ENCODE measurements at places on chromosomes 16 and 17.

GRCh38 chr16:81181013-81181720 is 57.3 kb upstream of the BCO1 start:
- DNase-seq, result no peak

- no peak for DNase-seq
These were observed 236.3 kb downstream of the SEC14L1 start for GRCh38 chr17:77376795-77377709.

DNA sequence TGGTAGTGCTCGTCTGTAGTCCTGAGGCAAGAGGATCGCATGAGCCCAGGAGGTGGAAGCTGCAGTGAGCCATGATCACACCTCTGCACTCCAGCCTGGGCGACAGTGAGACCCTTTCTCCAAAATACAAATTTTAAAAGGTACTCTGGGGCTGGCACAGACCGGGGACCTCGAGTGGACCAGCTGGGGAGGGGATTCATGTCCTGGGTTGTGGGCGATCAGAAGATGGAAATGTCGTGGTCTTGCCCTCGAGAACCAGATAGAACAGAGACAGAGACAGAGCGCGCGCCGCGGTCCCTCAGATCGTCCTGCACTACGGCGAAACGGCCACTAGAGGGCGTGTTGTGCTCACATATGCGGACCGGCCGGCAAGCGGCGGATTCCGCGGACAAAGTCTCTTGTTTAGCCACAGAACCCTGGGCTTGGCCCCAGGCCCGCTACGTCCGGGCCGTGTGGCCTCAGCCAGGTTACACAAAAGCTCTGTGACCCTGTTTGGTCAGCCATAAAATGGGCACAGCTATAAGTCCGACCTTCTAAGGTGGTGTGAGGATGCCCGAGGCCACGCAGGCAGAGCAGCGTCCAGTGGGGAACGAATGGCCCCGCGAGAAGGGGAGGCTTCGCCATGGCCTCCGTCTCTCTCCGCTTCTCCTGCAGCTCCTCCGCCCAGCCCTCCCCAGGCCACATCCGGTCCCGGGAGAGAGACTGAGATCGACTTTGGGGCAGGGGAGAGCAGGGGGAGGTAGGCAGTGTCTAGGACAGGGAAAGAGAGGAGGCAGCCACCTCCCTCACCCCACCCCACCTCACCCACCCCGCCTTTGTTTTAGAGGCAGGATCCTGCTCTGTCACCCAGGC is 14.6 kb upstream of the SBK1 start:
- DNase-seq, result peak; percentile 76

DNA sequence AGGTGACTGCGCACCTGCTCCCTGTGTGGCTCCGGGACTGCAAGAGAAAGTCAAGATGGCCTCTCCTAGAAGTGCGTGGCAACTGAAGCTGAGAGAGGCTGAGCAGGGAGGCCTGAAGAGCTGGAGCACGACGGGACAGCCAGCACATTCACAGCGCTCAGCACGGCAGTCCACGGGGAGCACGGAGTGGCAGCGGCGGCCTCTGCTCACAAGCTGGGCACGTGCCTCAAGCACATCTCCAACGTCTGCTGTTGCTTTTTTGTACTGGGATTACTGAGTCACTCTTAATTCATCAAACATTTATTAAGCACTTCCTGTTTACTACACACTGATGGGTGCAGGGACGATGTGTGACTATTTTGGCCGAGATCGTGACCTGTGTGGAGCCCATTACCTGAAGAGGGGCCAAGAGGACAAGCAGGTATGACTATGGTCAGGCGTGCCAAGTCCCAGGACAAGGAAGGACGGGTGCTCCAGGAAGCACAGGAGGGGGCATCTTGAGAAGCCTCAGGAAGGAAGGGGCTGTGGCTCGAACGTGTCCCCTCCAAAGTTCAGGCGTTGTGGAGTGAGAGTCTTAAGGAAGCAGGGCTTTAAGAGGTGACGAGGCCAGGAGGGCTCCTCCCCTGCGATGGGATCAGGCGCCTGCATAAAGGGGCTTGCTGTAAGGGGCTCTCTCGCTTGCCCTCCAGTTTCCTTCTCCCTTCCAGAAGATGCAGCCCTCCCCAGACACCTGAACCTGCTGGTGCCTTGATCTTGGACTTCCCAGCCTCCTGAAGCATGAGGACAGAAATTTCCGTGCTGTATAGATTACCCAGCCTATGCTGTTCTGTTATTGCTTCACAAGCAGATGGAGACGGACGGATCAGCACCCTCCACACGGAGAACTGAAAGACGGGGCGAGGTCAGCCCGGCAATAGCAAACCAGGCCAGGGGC is 105.8 kb downstream of the ADCY9 start:
- no peak for DNase-seq

DNA sequence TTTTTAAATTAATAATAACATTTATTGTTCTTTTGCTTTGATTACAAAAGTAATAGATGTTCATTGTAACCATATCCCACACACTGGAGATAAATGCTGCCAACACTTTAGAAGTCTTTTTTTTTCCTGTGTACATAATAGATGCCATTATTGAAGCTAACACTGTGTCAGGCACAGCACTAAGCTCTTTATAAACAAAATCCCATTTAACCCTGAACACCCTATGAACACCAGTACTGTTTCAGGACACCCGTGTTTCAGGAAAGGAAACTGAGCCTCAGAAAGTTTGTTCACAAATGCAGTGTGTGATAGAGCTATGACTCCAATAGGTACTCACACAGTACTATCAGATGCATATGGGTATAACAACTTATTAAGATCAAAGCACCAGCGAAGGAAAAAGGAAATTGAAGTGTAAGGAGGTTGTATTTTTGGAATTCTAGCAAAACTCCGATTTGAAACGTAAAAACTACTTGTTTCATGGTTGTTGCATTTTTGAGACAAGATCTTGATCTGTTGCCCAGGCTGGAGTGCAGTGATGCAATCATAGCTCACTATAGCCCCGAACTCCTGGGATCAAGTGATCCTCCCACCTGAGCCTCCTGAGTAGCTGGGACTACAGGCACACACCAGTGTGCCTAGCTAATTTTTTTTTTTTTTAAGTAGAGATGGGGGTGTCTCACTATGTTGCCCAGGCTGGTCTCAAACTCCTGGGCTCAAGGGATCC is 2.0 kb upstream of the KIFC3 start:
- DNase-seq, result no peak

DNA sequence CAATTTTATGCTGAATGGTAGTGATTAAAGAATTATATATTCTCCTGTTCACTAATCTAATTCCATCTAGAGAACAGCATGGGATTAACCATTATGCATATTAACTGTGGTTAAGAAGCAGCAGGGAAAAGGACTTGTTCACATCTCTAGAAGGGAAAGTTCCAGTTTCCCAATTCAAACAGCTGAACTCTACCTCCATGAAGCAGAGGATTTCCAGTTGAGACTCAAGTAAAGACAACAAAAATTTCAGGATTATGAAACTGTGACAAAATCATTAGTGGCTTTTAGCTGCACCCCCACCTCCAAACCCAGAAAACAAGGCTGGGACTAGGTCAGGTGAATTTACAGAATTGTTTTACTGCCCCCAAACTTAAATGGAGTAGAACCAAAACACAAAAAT is 73.6 kb downstream of the USP32 start:
- DNase-seq, result no peak

DNA sequence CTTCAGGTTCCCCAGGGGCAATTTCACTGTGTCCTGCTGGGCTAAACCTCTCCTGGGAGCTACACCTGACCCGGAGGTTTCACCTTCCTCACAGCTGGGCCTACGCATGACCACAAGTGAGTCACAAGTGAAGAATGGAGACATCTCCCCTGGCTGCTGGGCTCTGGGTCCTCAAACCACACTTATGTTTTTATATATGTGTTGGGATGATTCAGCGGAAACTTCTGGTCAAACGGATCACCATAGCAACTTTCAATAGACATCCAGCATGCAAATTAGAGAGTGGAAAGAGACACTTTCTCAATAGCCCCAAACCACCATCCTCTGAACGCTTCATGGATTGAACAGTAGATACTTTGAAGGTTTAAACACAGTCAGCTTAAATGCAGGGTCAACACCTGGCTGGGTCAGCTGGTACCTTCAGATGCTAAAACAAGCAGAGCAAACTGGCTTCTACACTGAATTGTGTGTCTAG is 28.0 kb upstream of the MAF start:
- DNase-seq, result peak; percentile 39

- DNase-seq, result no peak
These were observed 934 bp upstream of the AOC2 start for GRCh38 chr17:42843358-42843934.

- no peak for DNase-seq
These were observed 77.2 kb downstream of the NT5M start for GRCh38 chr17:17380145-17380925.

DNA sequence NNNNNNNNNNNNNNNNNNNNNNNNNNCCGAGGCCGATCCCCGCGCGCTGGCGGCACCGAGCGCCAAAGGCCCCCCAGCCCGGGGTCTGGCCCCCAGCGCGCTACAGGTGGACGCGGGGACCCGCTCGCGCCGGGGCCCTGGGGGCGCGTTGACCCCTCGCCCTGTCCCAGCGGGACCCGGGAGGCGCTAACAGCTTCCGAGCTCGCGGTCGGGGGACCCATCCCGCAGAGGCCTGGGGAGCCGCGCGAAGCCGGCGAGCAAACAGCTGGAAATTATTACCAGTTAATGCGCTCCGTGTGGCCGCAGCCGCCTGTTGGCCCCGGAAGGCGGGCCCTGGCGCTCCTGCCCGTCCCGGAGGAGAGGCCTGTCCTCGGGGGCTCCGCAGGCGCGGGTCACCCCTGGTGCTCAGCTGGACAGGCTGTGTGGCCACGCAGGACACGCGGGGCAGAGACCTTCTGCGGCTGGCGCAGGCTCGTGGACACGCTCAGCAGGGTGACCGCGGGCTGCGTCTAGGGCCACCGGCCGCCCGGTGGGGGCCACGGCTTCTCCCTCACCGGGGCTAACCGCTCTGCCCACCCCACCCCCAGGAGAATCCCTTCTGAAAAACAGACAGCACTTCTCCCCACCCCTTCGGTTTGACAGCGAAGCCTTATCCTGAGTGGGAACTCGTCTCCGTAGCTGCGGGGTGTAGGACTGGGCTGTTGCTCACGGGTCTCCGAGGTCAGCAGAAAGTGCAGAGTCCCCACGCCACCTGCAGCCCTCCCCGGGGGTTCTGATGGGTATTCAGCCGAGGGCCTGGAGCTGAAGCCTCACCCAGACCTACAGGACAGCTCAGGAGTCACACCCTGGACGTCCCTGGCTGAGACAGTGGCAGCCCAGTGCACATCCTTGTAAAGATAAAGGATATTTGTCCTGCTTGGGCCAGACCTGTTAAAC is 138.7 kb upstream of the RPH3AL start:
- DNase-seq, result no peak

DNA sequence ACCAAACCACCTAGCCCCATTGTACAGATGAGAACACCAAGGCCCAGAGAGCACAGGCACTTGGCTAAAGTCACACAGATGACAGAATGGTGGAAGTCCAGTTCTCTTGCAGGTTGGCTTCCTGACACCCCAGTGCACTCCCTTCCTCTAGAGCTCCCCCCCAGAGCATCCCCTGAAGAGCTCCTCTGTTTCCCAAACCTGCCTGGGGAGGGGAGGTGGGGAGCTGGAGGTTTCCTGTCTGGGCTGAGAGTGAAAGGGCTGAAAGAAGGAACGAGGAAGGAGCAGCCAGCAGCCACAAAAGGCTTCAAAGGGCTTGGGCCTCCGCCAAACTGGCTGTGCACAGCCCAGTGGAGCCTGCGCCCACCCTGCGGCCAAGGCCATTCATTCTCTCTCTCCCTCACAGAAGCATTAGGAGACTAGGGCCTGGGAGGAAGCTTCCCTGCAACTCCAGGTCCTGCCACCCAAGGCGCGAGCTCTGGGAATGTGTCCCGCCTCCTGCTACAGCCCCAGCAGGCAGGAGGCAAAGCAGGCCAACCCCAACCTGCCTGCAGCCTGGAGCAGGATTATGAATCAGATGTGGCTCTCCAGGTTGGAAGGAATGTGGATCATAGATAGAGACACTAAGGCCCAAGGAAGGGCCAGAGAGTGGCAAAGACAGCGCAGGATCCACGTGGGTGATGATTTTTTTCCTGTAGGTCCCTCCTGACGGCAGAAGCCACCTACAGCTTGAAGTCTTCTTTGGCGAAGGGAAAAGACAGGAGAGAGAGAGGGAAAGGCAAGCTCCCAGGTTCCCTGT is 913 bp downstream of the SLC13A5 start:
- DNase-seq, result no peak

DNA sequence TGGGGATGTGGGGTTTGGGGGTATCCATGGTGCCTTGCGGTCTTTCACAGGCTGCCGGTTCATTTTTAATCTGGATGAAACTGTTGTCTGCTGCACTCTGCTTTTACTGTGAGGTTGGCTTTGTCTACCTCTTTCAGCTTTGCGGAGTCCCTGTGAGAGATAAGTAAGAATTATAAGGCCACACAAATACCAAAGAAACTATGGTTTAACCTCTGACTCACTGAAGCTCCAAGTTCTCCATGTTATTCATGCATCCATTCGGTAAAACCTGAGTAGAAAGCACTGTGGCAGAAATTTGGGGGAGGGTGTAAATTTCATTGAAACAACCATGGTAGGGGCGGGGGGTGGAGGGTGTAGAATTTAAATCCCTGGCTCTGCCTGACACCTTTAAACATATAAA is 30.5 kb downstream of the KIAA0753 start:
- no peak for DNase-seq

Data from stimulated activated CD4-positive, alpha-beta T cell treated with anti-CD3 and anti-CD28 coated beads, Interleukin-2, amount 100 ng/mL, for 4 hours (primary cell).